ENCODE measurements at places on chromosomes 11 and 22.

DNA sequence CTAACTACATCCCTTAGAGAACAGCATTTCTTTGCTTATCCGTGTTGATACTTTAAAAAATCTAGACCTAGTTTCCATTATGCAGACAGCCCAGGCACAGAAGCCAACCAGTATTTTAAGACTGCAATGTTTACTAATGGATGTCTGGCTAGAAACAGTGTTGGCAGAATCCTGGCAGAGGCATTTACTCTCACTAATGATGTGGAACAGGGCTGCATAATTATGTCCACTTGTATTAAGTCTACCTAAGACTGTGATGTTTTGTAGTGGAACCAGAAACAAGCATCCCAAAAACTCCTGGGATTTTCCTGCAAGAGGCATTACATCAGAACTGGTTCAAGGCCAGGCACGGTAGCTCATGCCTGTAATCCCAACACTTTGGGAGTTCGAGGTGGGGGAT is 50.2 kb upstream of the PICALM start:
- no peak for DNase-seq

GRCh38 chr22:30908051-30908461 is 60.5 kb downstream of the MORC2 start:
- no peak for DNase-seq

GRCh38 chr22:45575173-45575572 is 72.5 kb downstream of the FBLN1 start:
- no peak for DNase-seq

DNA sequence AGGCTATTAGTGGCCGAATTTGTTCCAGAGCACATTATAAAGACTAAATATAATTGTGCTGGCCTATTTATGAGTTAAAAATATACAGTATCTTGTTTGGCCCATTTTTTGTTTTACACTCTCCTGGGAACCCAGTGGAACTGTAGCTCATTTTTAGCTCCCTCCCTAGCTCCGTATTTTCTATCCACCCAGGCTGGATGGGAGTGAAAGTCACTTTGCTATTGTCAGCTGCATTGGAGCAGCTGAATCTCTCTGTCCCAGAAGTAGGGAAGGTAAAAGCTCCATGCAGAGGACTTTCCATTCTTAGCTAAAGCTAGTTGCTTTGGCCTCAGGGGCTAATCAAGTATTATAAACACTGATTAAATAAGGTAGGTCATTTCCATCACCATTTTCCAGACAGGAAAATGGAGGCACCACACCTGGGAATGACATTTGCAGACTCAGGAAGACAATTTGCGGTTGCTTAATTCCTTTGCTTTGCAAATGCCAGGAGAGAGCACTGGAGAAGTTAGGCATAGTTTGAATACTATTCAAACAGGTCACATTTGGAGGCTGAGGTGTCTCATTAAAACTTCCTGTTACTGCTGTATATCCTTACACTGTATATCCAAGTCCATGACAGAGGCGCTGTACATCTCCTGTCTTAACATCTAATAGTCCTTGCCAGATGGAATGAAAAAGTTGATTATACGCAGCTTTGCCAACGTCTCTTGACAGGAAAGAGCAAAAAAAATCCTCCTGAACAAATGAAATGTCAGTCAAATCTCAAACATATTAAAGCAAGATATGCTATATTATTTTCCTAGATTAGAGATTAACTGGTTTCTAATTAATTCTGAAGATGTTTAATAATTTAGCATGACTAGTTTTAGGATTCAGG is 338.1 kb upstream of the KIRREL3 start:
- DNase-seq = no peak

DNA sequence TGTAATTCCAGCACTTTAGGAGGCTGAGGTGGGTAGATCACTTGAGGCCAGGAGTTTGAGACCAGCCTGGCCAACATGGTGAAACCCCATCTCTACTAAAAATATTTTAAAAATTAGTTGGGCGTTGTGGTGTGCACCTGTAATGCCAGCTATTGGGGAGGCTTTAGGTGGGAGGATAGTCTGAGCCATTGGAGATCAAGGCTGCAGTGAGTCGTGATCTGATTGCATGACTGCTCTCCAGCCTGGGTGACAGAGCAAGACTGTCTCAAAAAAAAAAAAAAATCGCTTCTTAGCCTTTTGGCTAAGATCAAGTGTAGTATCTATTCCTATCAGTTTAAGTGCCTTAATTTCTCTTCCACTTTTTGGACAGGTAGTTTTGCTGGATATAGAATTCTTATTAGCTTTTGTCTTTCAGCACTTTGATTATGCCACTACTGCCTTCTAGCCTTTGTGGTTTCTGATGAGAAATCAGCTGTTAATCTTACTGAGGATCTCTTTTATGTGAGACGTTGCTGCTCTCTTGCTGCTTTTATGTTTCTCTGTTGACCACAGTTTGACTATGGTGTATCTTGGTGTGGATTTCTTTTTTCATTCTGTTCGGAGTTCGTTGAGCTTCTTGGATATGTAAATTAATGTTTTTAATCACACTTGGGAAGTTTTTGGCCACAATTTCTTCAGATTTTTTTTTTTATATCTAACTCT is 24.7 kb downstream of the CHEK1 start:
- DNase-seq = no peak

DNA sequence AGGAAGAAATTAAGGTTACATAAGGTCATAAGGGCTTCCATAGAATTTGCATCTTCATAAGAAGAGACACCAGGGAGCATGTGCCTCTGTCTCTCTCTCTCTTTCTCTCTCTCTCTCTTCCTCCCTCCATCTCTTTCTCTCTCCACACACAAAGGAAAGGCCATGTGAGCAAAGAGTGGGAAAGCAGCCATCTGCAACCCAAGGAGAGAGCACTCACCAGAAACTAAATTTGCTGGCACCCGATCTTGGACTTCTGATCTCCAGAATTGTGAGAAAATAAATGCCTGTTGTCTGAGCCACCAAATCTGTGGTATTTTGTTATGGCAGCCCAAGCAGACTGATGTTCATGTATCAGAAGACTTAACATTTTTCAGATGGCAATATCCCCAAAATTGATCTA is 6.4 kb upstream of the KRTAP5-10 start:
- no peak for DNase-seq

DNA sequence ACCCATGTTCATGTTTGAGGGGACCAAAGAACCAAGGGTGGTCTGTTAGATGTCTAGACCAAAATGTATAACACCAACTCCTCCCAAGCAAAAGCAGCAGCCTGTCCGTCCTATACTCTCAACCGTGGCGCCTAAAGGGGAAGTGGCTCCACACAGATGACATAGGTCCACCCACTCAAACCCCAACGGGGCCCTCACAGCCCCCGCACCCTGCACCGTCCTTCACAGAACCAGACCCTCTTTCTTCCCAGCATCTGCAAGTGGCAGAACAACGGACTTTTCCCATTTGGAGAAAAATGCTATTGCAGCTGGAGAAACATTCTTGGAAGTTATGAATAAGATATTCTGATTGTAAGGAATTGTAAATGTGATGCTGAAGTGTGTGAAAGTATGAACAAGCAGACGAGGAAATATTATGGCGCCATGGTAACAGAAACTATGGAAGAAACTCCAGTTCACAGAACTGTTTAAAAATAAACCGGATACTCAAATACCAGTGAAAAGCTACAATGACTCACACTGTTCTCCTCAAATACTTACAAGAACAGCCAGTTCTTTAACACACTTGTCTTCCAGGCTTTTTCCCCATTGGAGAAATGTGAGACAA is 76.5 kb upstream of the ARFGAP3 start:
- no peak for DNase-seq

- no peak for DNase-seq
Measured at GRCh38 chr11:64736654-64737053, 7.3 kb downstream of the RASGRP2 start.

Measured in effector CD8-positive, alpha-beta T cell (primary cell).